ENCODE measurements at places on chromosomes 1 and 21.

DNA sequence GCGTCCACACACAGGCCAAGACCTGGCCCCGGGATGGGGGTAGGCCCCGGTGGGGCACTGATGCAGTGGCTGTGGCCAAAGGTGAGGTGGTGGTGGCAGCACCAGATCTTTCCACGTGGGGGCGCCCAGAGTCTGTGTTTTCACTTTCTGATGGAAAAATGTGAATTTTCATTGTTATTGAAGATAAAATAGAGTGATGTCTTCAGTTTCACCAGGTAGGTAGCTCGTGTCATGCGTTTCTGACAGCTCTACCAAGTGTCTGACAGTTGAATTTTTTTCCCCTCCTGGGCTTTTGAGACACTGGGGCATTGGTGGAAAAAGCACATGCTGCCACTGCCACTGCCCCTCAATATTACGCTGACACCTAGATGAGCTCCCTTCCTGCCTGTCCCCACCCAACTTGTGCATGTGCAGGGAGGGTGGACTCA, 40.0 kb upstream of the MAGOH start:
- no peak for DNase-seq

DNA sequence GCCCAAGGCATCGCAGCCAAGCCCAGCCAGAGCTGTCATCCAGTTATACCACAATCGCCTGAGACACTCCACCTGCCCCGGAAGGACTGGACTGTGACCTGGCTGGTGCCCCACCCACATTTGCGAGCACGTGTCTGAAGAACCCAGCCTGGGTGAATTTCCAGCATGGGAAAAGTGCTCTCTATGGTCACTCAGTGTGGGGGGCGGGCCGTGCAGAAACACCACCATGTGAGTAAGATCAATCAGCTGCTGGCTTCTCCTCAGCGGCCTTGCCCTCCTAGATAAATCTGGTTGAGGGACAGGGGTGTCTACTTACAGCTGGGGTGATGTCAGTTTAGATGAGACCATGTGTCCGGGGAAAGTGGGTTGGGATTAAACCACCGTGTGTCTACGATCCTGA, 44.8 kb downstream of the URB1 start:
- DNase-seq, result no peak

DNA sequence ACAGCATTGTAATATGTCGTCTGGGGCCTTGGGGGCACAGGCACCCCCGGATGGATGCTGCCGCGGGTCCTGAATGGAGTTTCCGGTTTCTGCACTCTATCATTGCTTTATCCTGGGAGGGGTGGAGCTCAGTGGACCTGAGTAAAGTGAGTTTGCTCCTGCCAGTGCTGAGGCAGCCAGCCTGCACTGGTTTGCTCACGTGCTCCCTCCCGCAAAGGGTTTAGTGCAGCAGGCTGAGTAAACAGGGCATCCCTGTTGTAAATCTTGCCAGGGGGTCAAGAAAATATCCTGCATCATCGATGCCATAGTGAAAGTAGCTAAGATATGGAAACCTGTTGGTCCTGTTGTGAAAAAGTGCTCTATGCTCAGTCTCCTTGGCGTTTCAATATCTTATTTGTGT, 85.6 kb upstream of the BRINP3 start:
- no peak for DNase-seq

GRCh38 chr1:98304888-98305287, 356.6 kb upstream of the SNX7 start:
- DNase-seq, result no peak

DNA sequence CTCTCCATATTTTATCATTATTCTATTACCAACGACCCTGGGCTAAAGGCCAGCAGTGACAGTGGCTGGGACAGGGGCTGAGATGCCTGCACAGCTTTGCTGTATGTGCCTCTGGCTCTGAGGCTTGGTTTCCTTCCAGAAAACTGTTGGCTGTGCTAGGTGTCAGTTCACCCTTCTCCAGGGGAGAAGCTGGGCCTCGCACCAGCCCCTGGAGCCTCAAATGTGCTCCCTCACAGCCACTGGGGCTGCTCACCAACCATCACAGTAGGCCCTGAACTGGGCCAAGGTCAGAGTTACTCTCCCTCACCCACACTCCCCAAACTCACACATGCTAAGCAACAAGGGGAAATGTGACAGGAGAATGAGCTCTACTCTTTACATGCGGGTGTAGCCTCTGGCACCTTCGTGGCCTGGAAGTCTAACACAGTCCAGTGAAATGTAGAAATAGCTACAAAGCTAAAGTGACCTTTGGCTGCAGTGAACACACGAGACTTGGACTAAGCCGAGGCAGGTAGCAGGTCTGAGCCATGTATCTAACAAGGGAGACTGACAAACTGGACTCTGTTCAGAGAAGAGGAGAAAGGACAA, 4.7 kb upstream of the CD160 start:
- DNase-seq, result no peak

DNA sequence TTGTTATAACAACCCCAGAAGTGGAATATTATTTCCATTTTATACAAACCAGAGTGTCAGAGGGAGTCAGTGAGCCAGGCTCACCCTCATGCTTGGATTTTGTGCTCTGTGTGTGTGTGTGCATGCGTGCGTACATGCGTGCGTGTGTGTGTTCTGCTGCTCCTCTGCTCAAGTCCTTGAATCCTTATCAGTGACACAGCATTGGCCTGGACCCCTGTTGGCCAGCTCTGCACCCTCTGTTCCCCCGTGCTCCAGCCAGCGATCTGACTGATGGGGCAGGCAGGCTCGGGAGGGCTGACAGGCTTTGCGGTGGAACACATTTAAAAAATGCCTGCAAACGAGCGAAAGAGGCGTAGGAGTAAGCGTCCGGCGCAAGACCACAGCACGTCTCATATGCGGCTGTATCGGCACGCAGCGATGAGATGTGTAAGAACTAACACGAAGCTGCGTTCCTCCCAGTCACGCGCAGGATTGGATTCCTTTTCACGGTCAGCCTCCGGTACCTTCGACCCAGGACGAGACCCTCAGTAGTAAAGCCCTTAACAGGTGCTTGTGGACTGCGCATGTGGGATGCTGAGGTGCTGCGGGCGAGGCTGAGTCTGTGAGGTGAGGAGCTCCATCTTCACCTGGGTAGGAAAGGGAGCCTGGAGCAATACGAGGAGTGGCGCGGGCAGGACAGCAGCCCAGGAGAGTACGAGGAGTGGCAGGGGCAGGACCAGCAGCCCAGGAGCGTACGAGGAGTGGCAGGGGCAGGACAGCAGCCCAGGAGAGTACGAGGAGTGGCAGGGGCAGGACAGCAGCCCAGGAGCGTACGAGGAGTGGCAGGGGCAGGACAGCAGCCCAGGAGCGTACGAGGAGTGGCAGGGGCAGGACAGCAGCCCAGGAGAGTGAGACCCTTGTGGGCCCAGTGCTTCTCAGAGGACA, 130.9 kb downstream of the GALNT2 start:
- DNase-seq, result no peak
